ENCODE measurements at places on chromosomes 7 and 10. TPM values are rescaled to one million over a fixed set of nuclear protein-coding genes. Genes with fewer than 3 reads are reported as not detected.

DNA sequence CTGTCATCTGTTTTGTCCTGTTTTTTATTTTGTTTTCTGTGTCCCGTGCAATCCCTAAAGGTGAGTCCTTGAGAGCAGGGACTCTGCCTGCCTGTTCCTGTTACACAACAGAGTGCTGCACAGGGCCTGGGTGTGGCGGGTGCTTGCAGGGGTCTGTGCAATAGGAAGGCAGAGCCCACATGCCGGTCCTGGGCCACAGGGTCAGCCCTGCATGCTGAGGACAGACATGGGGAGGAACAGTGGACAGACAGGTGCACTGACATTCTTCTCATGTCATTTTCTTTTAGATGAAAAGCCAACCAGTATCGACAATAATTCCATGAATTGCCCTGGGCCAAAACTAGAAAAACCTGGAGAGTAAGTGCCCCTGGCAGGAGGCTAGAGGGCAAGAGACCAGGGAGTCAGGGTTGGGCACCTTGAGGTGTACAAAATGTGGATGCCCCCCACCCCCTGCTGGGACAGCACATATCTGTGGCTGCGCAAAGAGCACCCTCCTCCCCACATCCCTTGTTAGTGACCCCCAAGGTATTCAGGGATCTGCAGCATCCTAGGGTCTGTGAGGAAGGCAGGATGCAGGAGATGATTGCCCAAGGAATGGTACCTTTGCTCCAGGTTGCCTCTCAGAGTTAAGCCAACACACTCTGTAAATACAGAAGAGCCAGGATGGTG lies 19.9 kb downstream of the ANTXRL start:
- no peak for DNase-seq

DNA sequence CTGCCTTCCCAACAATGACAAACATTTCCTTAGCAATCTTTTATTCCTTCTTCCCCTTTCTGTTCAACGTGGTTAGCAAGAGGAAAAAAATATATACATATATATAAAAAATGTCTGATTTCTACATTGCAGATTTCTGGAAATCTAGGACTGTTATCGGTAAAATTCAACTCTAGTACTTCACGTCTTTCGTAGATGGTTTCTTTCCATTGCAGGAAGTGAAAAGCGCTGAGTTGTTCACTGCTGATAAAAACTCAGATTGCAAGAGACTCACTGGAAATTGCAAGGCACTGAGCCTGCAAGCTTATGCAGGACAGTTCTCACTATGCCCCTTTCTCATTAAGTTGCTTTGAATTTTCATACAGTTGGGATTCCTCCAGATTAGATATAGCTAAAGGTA lies 23.9 kb downstream of the KIN start:
- no peak for DNase-seq

Gene OR6V1
- total RNA-seq = not detected

Gene CCL24
- not detected for total RNA-seq

Gene ITGA8
- total RNA-seq = 0.23 TPM

DNA sequence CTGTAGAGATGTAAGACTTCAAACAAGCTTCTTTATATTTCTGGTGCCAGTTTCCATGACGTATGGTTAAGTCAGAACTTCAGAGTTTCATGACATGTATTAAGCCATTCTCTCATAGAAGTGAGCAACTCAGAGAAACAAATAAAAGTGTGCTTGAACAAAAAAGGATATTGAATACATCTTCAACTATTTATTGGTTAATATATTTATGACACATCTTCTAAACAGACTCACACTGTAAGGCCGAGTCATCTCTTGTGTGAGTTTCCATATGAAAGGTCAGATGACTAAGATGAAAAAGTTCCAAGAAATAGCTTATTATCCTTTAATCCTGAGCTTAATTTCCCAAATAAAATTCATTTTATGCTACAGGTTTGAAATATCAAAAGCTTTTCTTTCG lies 105.5 kb upstream of the CSTF2T start:
- no peak for DNase-seq

DNA sequence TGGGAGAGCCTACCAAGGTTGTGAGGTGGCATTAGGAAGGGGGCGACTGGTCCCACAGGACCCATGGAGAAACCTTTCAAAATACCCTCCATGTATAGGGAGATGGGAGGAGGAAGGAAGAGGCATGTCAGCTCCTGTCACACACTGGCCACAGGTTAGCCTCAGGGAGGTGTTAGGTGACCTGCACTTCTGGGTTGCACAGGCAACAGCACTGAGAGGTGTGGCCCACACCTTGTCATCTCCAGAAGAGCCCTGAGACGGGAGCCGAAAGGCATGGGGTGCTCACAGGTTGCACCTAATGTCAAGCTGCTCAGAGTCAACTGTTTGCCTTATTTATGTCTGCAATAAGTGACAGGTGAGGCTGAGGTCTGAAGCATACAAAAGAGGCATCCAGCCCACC lies 14.6 kb upstream of the USP6NL start:
- DNase-seq = no peak

Gene LIPJ
- not detected for total RNA-seq

DNA sequence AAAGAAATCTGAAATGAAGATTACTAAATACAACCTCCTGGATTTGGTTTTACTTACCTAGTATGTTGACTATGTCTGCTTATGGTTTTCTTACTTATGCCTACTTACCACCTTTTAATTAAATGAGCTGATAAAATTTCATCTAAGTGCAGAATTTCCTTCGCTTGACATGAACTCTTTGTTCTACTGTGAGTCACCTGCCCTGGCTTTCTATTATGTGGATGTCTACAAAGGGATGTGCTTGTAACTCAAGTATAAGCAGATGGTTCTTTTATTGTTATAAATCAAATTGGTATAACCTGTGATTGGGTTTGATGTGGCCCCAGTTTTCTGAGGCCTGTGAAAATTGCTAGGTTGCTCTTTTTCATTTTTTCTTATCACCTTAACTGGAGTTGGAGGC lies 389.1 kb upstream of the ANKRD30A start:
- no peak for DNase-seq

DNA sequence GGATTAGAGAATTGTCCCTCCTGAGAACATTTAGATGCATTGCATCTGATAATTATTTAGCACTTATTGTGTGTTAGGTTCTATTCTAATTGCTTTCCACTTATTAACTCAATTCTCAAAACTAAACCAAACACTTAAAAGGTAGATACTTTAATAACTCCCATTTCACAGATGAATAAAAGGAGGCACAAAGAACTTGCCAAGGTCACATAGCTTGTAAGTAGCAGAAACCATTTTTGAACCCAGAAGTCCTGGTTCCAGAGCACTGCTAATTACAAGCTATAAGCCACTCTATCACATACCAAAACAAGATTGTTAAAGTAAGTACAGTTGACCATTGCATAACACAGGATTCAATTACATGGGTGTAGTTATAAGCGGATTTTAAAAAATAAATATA lies 164.9 kb downstream of the CPED1 start:
- no peak for DNase-seq

DNA sequence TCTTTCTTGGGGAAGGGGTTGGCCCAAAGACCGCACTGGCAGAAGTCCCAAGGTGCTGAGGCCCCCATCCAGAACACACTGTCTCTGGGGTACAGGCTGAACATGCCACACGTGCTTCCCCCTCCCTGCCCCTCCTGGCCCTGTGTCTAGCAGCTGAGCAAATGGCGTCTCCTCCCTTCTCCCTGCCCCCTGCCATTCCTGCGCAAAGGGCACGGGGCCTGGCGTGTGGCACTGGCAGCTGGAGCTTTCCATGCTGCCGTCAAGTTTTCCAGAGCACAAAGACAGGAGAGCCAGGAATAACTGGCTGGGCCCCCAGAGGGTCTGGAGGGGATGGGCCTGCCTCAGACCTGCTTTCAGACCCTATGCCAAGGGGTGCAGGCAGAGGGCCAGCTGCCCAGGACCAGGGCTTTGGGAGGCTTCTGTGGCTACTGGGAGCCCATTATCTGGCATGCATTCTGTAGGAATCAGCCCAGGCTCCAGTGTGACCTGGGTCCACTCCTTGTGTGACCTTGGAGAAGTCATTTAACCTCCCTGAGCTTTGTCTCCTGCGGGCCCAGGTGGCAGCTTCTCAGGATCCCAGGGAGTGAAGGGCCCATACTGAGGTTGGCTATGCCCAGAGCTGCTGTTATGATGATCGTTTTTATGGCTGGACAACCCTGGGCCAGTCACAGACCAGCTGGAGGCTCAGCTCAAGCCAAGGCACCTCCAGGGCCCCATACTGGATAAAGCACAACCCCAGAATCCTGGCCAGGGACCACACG lies 710 bp upstream of the LDB3 start:
- no peak for DNase-seq

Gene POLR2J2
- total RNA-seq = 5.4 TPM

DNA sequence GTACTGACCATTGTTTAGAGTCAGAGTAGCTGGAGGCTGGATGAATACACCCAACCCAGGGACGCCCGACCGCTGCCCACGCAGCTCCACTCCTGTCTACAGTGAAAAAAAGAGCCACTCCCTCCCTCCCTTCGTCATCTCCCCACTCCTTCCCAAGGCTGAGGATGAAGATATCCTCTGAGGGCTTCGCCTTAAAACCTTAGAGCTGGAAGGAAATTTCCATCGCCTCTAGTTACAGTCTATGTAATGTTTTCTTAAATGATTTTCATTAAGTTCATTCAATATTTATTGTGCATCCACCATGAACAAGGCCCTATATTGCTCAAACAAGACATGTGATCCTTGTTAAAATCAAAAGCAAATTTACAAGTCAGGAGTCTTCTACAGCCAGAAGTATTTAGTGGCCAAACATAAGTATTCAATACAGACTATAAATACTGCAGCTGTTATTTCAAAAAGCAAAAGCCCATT lies 11.3 kb upstream of the SLIT1 start:
- no peak for DNase-seq

All from dermis blood vessel endothelial cell (primary cell).